Fibroblast of lung (primary cell): ENCODE measurements at places on chromosomes 3 and 15. TPM values are rescaled to one million over a fixed set of nuclear protein-coding genes. Genes with fewer than 3 reads are reported as not detected.

SLC28A2 gene
- not detected in 2 replicates for total RNA-seq

MED12L gene
- total RNA-seq, result 4.3 and 4.9 TPM in 2 replicates

GRCh38 chr3:30504939-30505338 is 101.5 kb upstream of the TGFBR2 start:
- peaks cover 10% of the 10 kb centered on the region for H3K4me1 ChIP-seq
- no peaks in the 10 kb centered on the region for H3K36me3 ChIP-seq
- H3K27me3 ChIP-seq, result no peaks in the 10 kb centered on the region
- DNase-seq, result peak; percentile 81

DNA sequence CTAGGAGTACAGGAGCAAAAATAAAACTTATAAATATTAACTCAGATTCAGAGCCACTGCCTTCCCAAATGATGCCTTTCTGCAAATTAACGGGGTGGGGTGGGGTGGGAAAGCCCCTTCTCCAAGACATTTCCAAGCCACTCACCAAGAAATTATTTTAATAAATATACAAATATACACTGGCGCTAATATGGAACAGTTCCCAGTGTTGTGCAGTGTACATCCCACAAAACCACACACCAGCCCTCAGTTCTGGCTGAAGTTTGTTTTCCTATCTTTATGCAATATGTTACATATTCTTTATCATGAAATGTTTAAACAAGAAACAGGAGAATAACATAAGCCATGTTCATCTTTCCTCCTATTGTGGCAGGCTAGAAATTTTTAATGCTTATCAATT is 53.0 kb upstream of the GYG1 start:
- no peaks in the 10 kb centered on the region for H3K27me3 ChIP-seq
- no peaks in the 10 kb centered on the region for H3K36me3 ChIP-seq
- no peaks in the 10 kb centered on the region for H3K4me1 ChIP-seq
- DNase-seq, result peak; percentile 40

- no peaks in the 10 kb centered on the region for H3K36me3 ChIP-seq
- no peak for DNase-seq
- H3K27me3 ChIP-seq, result peaks cover 8% of the 10 kb centered on the region
- no peak overlapping the region for H3K4me3 ChIP-seq
- no peak overlapping the region for H3K27ac ChIP-seq
- no peaks in the 10 kb centered on the region for H3K4me1 ChIP-seq
These were observed 44.3 kb downstream of the RAB6B start for GRCh38 chr3:133851266-133851906.

DNA sequence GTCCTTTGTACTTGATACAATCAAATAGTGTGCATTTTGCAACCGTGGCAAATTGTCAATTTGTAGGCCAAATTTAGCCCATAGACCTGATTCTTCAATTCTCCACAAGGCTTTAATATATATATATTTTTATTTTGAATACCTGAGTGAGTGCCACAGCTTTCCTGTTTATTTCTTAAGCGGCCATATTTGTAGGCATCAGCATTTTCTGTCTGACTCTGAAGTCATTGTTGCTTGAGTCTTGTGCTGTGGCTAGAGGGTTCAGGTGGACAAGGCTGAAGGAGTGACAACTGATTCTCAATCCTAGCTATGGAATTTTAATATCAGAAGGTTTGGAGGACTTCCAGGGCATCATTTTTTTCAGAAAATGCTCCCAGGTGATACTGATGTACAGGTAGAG is 75.6 kb upstream of the NAALADL2 start:
- H3K4me3 ChIP-seq, result no peak overlapping the region
- no peaks in the 10 kb centered on the region for H3K4me1 ChIP-seq
- no peak overlapping the region for H3K27ac ChIP-seq

DNA sequence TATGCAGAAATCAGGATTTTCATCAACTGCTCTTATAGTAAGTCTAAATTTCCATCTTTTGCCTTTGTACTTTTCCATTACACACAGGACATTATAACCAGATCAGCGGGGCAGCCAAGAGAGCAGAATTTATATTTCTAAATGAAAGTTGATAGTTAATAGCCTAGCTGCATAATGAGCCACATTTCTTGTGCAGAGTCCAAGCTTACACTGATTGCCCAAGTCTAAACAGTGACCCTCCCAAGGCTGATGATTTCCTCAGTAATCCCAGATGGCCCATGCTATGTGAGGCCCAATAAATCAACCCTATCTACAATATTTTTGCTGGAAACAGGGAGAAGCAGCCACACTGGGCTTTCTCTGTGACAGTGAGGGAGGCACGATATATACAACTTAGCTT is 475.8 kb upstream of the KCNMB2 start:
- H3K36me3 ChIP-seq, result no peaks in the 10 kb centered on the region
- peak; percentile 35 for DNase-seq
- H3K27ac ChIP-seq, result no peak overlapping the region
- H3K4me1 ChIP-seq, result peaks cover 5% of the 10 kb centered on the region
- no peak overlapping the region for H3K4me3 ChIP-seq
